Spleen (tissue), 13 donors: ENCODE measurements at places on chromosomes 11 and 22. TPM values are rescaled to one million over a fixed set of nuclear protein-coding genes. Genes with fewer than 3 reads are reported as not detected.

Gene KCNJ4
- not detected for total RNA-seq

- H3K4me1 ChIP-seq, result no peaks in the 10 kb centered on the region
- H3K27ac ChIP-seq, result no peak overlapping the region
- no peak for DNase-seq
- no peaks in the 10 kb centered on the region for H3K27me3 ChIP-seq
- no peak overlapping the region for H3K4me3 ChIP-seq
Measured at GRCh38 chr11:44079376-44079775, 13.3 kb downstream of the ACCS start.

DNA sequence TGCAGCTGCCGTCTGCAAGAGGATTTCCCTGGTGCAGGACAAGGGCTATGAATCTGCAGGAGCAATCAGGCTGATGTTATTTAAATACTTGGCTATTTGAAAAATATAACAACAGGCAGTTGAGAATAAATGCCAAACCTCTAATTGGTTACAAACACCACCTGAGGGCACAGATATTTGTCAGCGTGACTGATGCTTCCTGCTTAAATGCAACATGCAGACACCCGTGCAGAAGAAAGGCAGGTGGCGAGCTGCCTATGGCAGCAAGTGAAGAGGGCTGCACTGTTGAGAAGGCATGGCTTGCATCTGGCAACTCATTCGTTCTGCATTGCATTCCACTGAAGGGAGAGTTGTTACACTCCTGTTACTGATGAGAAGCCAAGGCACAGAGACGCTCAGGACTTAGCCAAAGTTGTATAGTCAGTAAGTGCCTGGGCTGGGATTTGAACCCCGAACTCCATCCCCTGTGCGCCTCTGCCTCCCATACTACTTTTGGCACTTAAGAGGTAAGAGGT lies 350.6 kb downstream of the TENM4 start:
- peaks cover 4% of the 10 kb centered on the region for H3K4me1 ChIP-seq
- H3K27me3 ChIP-seq, result no peaks in the 10 kb centered on the region
- no peak overlapping the region for H3K27ac ChIP-seq

GRCh38 chr11:12922418-12922817 lies 86.7 kb upstream of the RASSF10 start:
- H3K36me3 ChIP-seq, result no peaks in the 10 kb centered on the region
- no peak overlapping the region for H3K27ac ChIP-seq
- H3K4me3 ChIP-seq, result no peak overlapping the region

GRCh38 chr11:660681-661444 lies 23.8 kb downstream of the DRD4 start:
- no peak overlapping the region for H3K27ac ChIP-seq
- DNase-seq, result no peak
- H3K27me3 ChIP-seq, result no peaks in the 10 kb centered on the region
- peaks cover 56% of the 10 kb centered on the region for H3K4me1 ChIP-seq
- no peak overlapping the region for H3K4me3 ChIP-seq
- peaks cover 22% of the 10 kb centered on the region for H3K36me3 ChIP-seq

- no peak overlapping the region for H3K27ac ChIP-seq
- H3K27me3 ChIP-seq, result no peaks in the 10 kb centered on the region
- H3K4me3 ChIP-seq, result no peak overlapping the region
- no peaks in the 10 kb centered on the region for H3K36me3 ChIP-seq
Measured at GRCh38 chr22:49517667-49518185, 309.9 kb downstream of the BRD1 start.

- no peak overlapping the region for H3K4me3 ChIP-seq
- no peak overlapping the region for H3K27ac ChIP-seq
- H3K27me3 ChIP-seq, result peaks cover 6% of the 10 kb centered on the region
- no peaks in the 10 kb centered on the region for H3K36me3 ChIP-seq
- no peaks in the 10 kb centered on the region for H3K4me1 ChIP-seq
Measured at GRCh38 chr22:36839356-36840073, 21.3 kb upstream of the NCF4 start.
